ENCODE measurements at places on chromosomes 5 and 9. TPM values are rescaled to one million over a fixed set of nuclear protein-coding genes. Genes with fewer than 3 reads are reported as not detected.

Gene FRMD3
- 0.43 TPM for total RNA-seq

Gene PLPP7
- total RNA-seq: not detected

Gene PLK2
- 511 TPM for total RNA-seq

Gene NR4A3
- under 0.01 TPM for total RNA-seq

Gene ALDH1A1
- total RNA-seq: 32.2 TPM

Gene GABBR2
- total RNA-seq: under 0.01 TPM

Gene TNC
- 483 TPM for total RNA-seq

Gene HTR4
- not detected for total RNA-seq

Gene GBGT1
- total RNA-seq: 0.34 TPM

Gene FRRS1L
- not detected for total RNA-seq

Gene ACSL6
- total RNA-seq: 0.14 TPM

Gene CTNND2
- total RNA-seq: not detected

Gene CDC37L1
- 38.4 TPM for total RNA-seq

Gene TAF11L5
- not detected for total RNA-seq

Measured in nasal cavity respiratory epithelium epithelial cell of viscerocranial mucosa (primary cell).